ENCODE measurements at places on chromosomes 4 and X. TPM values are rescaled to one million over a fixed set of nuclear protein-coding genes. Genes with fewer than 3 reads are reported as not detected.

DNA sequence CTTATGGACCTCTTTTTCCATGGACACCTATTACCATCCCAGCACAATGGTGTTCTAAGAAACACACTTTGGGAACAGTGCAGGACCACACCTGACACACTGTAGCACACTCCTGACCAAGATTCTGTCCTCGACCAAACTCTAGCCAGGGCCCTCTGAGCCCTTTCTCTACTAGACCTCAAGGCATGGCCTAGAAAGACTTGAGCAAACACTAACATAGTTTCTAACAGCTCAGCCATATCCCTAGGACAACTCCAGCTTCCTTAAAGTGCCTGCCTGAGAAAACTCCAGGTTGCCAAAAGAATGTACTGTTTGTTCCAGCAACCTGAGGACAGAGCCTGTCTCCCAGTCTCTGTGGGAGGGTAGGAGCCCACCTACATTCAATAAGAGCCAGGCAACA is 48.3 kb downstream of the QDPR start:
- no peak for DNase-seq

The MAGEB6B gene
- total RNA-seq = not detected

DNA sequence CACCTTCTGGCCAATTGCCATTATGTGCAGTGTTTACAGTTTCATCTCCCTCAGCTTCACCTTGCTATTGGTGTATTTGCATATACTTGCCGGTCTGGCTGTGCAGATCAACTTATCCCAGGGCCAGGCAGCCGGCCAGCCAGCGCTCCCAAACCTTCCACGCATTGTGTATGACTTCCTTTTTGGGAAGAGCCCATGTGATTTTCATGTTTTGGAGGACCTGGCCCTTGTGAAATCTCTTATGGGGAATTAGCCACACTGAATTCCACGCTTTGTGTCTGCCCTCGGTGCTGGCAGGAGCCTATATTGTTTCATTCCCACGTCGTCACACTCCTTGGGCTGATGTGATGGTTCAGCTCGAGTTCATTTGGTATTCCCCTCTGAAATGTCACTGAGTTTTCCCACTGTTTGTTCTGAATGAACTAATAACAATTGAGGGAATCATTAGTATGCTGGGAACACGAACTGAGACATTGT is 6.0 kb upstream of the PDLIM3 start:
- DNase-seq = no peak

- no peak for DNase-seq
Measured at GRCh38 chr4:45353161-45353560, 626.8 kb upstream of the GNPDA2 start.

The CFAP99 gene
- 0.32 TPM for total RNA-seq

GRCh38 chr4:155604718-155605626 is 61.7 kb upstream of the GUCY1A1 start:
- DNase-seq = no peak

- DNase-seq = no peak
Measured at GRCh38 chr4:82839624-82840023, 41.0 kb upstream of the SCD5 start.

DNA sequence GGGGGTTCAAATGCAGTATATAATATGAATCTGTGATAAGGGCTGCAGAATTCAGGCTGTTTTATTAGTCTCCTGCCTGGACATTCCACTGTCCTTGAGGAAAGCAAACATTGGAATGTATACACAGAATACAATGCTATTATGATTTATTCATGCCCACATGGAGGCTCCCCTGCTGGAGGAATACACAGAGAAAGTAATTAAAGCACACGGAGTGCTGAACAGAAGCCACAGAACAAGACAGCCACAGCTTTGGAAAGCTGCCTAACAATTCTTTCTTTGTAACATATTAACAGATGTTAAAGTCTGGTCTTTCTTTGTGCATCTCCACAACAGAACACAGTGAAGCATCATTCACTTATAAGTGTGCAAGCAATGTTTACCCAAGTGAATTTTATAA is 155.8 kb downstream of the ARAP2 start:
- DNase-seq = no peak

DNA sequence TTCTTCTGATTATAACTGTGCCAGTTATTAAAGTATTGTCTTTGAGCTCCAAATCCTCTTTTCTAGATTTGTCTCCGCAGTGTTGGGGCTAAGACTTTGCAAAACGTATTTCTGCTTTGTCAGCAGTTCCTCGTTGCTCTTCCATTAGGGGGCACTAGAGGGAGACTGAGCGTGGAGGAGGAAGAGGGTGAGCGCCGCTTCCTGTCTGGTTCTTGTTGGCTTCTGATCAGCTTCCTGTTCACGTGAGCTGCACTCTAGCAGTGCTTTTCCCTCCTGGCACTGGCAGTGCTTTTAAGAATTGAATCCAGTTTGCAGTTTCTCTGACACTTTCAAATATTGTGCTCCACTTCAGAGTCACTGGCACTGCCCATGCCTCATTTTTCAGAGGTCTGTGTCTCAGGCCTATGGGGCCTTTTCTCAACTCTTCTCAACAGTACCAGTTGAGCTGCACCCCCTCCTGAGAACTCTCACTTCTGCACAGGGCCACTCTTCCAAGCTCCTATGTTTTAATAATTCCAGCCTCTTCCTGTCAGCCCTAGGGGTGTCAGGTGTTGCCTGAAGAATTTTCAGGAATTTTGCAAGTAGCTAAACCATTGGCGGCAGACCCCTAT is 54.4 kb upstream of the LCORL start:
- DNase-seq = no peak

- DNase-seq = no peak
Measured at GRCh38 chr4:24856586-24856985, 56.3 kb downstream of the CCDC149 start.

The TRIM2 gene
- 9.5 TPM for total RNA-seq

GRCh38 chr4:173169178-173169427 is 492 bp downstream of the GALNT7 start:
- DNase-seq = no peak

The CSAG2 gene
- total RNA-seq = not detected

DNA sequence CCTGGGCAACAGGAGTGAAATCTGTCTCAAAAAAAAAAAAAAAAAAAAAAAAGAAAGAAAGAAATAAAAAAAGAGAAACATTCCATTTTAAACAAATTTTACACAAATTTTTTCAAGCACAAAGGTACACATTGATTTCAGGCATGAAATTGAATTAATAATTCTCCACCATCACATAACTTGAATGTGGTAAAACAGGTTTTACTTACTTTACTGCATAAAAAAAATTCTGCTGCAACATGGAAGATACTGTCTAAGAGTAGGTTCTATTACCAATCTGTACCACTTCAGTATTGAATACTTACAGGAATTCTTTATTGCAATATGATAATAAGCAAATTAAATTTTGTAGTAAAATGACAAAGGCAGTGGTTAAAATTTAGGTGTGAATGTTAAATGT is 271.6 kb upstream of the ARSJ start:
- no peak for DNase-seq

GRCh38 chr4:4782969-4783368 is 76.5 kb upstream of the MSX1 start:
- DNase-seq = no peak

- peak; percentile 15 for DNase-seq
Measured at GRCh38 chrX:152926279-152926678, 28.4 kb downstream of the ZNF185 start.

The DCAF12L1 gene
- not detected for total RNA-seq

- no peak for DNase-seq
Measured at GRCh38 chr4:128289523-128290158, 2.0 kb upstream of the PGRMC2 start.

The ZNF674 gene
- total RNA-seq = 1.6 TPM

GRCh38 chr4:14496969-14497368 is 505.3 kb upstream of the CPEB2 start:
- DNase-seq = no peak

DNA sequence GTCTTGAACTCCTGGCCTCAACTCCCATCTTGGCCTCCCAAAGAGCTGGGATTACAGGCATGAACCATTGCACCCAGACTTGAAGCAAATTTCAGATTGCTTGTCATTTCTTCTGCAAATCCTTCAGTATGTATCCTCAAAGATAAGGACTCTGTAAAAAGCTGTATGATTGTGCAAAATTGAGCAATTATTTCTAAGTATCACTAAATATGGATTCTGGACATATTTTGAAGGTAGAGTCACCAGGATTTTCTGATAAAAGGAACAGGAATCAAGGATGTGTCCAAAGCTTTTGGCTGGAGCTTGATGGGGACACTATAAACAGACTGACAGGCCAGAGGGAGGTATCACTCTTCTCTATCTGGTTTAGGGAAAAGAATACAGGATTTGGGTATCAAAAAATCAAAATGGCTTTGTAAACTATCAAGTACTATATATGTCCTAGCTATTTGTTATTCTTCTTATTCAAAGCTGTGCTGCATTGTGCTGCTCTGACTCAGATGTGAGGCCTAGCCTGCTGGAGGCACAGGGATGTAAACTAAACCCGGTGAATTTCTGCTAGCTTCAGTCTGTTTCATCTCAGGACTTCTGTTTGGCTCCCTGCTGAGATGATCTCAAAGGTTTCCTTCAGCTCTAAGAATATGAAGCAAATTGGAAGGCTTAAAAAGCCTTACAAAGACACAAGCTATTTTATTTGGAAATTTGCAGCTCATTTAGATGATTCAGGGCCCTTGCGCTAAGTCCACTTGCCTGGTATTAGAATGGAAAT is 8.3 kb downstream of the RPS4X start:
- DNase-seq = no peak

- DNase-seq = no peak
Measured at GRCh38 chrX:13046141-13046855, 1.9 kb upstream of the FAM9C start.

- no peak for DNase-seq
Measured at GRCh38 chrX:12002876-12003275, 135.4 kb upstream of the FRMPD4 start.

GRCh38 chr4:2072971-2073807 is 14.1 kb downstream of the NAT8L start:
- DNase-seq = no peak

DNA sequence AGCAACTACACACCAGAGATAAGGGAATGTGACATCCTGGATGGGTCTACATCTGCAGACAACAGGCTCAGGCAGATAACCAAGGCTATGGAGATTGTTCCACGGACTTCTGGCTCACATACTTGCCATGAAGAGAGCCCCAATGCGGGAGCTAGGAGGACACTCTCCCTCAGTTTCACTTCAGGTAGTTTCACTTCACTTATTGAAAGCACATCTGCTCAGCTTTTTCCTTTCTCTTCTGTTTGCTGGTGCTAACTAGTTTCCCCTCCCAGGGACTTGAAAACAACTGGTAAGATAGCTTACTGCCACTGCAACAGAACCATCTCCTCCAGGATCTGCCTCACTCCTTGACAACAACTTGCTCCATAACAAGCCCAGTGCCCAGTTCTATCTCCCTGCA is 1.4 kb upstream of the CT47C1 start:
- DNase-seq = no peak

- no peak for DNase-seq
Measured at GRCh38 chr4:86496094-86497080, 97.7 kb upstream of the PTPN13 start.

The RNF175 gene
- total RNA-seq = not detected

- DNase-seq = no peak
Measured at GRCh38 chr4:176308441-176308840, 11.3 kb upstream of the SPCS3 start.

DNA sequence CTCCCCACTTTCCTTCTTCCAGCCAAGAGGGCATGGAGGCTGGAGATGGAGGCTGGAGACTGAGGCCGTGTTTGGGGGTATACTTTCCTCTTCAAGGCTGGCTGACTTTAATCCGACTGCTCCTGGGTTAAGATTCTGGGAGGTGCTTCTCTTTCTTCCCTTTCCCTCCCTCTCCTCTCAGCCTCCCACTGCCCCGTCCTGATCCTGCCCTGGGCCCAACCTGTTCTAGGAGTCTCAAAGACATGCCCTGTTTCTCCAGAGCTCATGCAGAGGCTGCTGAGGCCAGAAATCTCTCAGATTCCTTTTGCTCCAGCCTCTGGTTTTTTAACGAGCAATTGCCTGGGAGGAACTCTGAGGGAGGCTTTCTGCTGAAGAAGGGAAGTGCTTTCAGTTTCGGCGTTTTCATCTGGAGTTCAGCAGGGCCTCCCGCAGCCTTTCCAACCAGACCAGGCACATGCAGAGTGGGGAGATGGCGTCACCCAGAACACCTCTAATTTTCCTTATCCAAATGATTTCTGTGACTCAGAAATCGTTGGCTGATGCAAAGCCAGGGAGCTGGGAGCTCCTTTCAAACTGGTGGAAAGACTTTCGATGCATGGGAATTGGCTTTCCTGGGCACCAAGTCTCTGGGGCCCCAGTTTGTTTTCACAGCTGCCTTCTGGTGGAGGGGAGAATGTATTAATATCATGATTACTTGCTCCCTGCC is 34.5 kb upstream of the FAM9C start:
- DNase-seq = no peak

DNA sequence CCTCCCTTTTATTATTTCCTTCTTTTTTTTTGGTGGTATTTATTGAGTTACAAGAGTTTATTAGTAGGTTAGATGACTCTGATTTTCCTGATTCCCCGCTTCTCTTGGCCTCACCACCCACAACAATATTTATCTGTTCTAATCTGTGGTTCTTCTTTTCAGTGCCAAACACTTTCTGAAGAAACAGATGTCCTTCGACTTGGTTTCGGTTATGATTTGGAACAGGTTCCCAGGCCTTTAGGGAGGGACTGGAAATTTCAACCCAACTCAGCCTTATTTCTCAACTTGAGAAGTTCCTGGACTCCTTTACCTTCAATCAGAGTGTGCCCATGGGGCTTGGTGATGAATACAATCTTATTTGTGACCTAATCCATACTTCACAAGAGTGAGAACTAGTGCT is 108.1 kb downstream of the UCHL1 start:
- DNase-seq = no peak

- no peak for DNase-seq
Measured at GRCh38 chr4:105637408-105638176, 70.9 kb downstream of the INTS12 start.

DNA sequence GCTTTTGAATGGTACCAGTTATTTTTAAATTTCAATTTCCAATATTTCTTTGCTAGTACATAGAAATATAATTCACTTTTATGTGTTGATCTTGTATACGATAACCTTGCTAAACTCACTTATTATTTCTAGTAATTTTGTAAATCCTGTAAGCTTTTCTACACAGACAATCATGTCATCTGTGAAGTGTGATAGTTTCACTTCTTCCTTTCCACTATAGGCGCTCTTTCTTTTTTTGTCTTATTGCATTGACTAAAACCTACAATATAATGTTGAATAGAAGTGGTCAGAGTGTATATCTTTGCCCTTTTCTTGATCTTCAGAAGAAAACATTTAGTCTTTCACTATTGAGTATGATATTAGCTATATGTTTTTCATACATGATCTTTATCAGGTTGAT is 76.6 kb downstream of the ZNF182 start:
- DNase-seq = no peak

- no peak for DNase-seq
Measured at GRCh38 chr4:9870165-9870790, 88.8 kb downstream of the DRD5 start.

The ZDHHC15 gene
- not detected for total RNA-seq

Measured in T-helper 17 cell (primary cell).